Hepatocyte (in vitro differentiated cells): ENCODE measurements at places on chromosomes 16 and 17.

GRCh38 chr17:48610282-48611211, at the start of gene HOXB7:
TSS of gene HOXB7 (minus strand) at chr17:48611017. CDS start at chr17:48610918, 99 bp downstream.
- H3K36me3 ChIP-seq: no peaks in the 10 kb centered on the region
- H3K4me1 ChIP-seq: no peaks in the 10 kb centered on the region
- H3K27me3 ChIP-seq: peaks cover 96% of the 10 kb centered on the region
- peak; percentile 65 for DNase-seq
- H3K27ac ChIP-seq: peak within 1 kb of the TSS; percentile 77

DNA sequence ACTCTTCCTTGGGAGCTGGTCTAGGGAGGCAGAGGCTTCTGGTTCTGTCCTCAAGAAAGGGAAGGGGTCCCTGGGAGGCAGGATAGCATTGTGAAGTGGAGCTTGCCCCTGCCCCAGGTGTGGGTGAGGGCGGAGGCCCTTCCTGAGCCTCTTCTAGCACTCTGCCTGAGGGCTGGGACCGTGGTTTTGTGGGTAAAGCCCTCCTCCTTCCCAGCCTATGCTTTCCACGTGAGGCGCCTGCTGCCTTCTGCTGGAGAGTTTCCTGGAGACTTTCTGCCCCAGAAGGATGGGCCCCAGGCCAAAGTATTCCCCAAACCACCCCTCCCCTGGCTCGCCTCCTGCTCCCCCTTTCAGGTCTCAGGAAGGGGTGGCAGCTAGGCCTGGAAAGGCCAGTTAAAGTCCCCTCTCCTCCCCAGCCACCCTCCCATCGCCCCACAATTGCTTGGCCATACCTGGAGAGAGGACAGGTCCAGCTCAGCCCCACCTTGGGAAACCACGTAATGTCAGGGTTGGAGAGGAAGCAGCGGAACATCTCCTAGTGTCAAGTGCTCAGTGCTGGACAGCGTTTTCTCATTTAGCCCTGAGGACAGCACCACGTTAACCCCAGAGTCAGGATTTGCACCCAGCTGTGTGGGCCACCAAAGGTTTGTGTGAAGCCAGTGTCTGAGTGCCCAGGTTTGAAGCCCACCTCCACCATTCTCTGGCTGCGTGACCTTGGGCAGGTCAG, 5.6 kb downstream of the SBK1 start:
- H3K27me3 ChIP-seq: no peaks in the 10 kb centered on the region
- no peaks in the 10 kb centered on the region for H3K36me3 ChIP-seq
- H3K4me3 ChIP-seq: no peak overlapping the region
- no peak overlapping the region for H3K27ac ChIP-seq
- no peaks in the 10 kb centered on the region for H3K4me1 ChIP-seq

DNA sequence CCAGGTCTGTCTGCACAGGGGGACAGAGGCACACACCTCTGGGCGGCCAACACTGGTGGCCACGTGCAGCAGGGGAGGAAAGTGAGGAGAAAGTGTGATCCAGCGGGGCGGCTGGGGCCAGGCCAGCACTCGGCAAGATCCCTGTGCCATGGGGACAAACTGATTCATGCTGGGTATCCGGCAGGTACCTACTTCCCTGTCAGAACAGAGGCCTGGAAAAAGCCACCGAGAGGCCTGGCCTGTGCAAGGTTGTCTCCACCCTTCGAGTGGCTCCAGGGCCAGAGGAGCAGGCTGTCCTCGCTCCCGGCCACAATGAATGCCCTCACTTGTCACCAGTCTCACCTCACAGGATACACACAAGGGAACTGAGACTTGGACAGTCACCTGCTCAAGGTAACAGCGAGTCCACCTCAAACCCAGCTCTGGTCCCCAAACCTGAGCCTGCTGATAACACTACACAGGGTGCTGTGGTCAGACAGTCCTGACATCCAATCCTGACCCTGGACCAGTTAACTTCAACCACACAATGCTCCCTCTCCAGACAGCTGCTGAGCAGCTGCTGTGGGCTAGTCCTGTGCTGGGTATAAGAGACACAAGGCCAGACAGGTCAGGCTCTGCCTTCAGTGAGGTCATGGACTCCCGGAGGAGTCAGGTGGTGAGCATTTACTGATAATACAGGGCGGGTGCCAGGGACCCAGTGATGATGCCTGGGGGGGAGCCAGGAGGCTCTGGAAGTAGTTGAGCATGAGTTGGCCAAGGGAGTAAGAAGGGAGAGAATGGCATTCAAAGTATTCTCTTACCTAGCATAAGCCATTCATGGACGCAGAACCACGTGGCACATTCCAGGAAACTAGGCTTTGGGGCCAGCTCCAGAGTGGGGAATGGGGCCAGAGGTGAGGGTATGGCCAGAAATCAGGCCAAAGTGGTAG, 53.0 kb downstream of the VAC14 start:
- DNase-seq: peak; percentile 43
- H3K36me3 ChIP-seq: no peaks in the 10 kb centered on the region
- peaks cover 44% of the 10 kb centered on the region for H3K4me1 ChIP-seq
- H3K4me3 ChIP-seq: no peak overlapping the region

- H3K27me3 ChIP-seq: no peaks in the 10 kb centered on the region
- no peak overlapping the region for H3K27ac ChIP-seq
- no peaks in the 10 kb centered on the region for H3K4me1 ChIP-seq
- no peaks in the 10 kb centered on the region for H3K36me3 ChIP-seq
- H3K4me3 ChIP-seq: no peak overlapping the region
These were observed 8.5 kb downstream of the CCL18 start for GRCh38 chr17:36072431-36073121.

DNA sequence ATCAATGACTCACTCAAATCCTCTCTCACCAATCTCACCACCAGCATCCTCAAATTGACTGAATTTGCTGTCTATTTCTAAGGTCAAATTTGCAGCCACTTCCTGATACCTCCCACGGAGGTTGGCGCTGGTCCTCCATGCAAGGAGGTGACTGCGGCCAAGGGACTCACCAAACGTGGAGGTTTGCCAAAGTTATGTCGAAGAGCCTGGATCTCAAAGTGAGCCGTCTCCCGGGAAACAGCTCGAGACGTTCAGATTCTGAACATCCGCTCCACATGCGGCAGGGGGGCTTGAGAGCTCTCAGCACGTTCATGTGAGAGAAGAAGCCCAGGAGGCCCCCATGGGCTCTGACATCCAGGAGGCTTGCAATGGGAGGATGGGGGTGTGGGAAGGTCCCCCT, 22.6 kb downstream of the LGALS3BP start:
- H3K27ac ChIP-seq: no peak overlapping the region
- peaks cover 37% of the 10 kb centered on the region for H3K4me1 ChIP-seq

GRCh38 chr16:1687427-1688316, 9.6 kb downstream of the JPT2 start:
- no peaks in the 10 kb centered on the region for H3K36me3 ChIP-seq
- peaks cover 32% of the 10 kb centered on the region for H3K4me1 ChIP-seq
- DNase-seq: no peak
- peak overlapping the region; percentile 95 for H3K27ac ChIP-seq
- H3K4me3 ChIP-seq: no peak overlapping the region

DNA sequence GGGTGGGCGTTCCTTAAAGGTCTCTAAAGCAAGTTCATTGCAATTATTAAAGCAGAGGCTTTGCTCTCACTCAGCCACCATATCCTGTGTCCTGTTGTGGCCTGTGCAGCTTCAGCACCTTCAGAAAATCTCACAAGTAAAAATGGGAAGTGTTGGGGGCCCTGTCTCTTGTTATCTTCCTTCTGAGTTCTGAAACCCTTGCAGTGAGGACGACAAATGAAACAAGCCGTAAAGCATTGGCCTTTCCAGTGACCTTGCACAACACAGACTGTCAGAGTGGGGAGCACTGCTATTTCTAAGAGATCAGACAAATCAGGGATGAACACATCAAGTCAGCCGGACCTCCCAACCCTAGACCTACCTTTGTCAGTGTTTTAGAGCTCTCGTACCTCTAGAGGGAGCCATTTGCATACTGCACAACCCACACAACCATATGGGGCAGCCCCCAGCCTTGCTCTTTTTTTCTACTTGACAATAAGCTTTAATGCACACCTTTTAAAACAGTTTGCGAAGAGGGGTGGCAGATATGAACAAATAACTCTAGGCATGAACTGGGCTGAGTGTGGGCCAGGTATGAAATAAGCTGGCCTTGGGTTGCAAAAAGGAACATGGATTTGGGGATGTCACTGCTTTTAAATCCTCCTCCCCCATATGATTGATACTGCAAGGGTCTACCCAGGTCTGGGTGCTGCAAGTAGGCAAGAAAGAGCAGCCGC, 89.8 kb downstream of the KATNIP start:
- peak; percentile 66 for DNase-seq
- H3K4me3 ChIP-seq: no peak overlapping the region
- H3K27me3 ChIP-seq: no peaks in the 10 kb centered on the region
- no peaks in the 10 kb centered on the region for H3K36me3 ChIP-seq

- no peaks in the 10 kb centered on the region for H3K4me1 ChIP-seq
- H3K36me3 ChIP-seq: no peaks in the 10 kb centered on the region
- H3K27ac ChIP-seq: no peak overlapping the region
These were observed 23.3 kb downstream of the TMEM100 start for GRCh38 chr17:55699181-55699860.

GRCh38 chr17:62678214-62678919, 50.9 kb downstream of the MRC2 start:
- H3K27me3 ChIP-seq: no peaks in the 10 kb centered on the region
- no peak overlapping the region for H3K4me3 ChIP-seq
- H3K4me1 ChIP-seq: no peaks in the 10 kb centered on the region
- no peaks in the 10 kb centered on the region for H3K36me3 ChIP-seq
- H3K27ac ChIP-seq: no peak overlapping the region
- DNase-seq: no peak

GRCh38 chr16:21175397-21175796, 16.9 kb downstream of the LDAF1 start:
- no peak overlapping the region for H3K4me3 ChIP-seq
- H3K4me1 ChIP-seq: no peaks in the 10 kb centered on the region
- no peaks in the 10 kb centered on the region for H3K27me3 ChIP-seq
- no peak for DNase-seq

DNA sequence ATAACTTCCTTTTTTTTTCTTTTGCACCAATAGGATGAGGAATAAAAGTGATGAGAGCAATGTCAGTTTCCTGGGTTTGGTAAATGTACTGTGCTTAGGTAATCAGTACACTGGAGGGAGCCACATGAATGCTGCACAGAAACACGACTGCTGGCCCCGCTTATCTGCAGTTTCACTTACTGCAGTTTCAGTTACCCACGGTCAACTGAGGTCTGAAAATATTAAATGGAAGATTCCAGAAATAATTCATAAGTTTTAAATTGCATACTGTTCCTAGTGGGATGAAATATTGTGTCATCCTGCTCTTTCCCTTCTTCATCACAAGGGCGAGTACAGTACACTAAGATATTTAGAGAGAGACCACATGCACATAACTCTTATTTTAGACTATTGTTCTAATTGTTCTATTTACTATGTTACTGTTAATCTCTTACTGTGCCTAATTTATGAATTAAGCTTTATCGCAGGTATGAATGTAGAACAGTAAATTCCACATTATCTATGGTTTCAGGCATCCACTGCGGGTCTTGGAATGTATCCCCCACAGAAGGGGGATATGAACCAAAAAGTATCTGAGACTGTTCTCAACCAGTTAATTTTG, 6.4 kb upstream of the LGALS3BP start:
- peaks cover 10% of the 10 kb centered on the region for H3K4me1 ChIP-seq
- H3K27me3 ChIP-seq: no peaks in the 10 kb centered on the region
- peak overlapping the region; percentile 68 for H3K27ac ChIP-seq
- H3K36me3 ChIP-seq: no peaks in the 10 kb centered on the region
- DNase-seq: peak; percentile 69

GRCh38 chr17:27471321-27472269, 15.3 kb downstream of the KSR1 start:
- H3K36me3 ChIP-seq: no peaks in the 10 kb centered on the region
- no peak overlapping the region for H3K4me3 ChIP-seq
- DNase-seq: no peak
- H3K27ac ChIP-seq: no peak overlapping the region

- no peak for DNase-seq
- H3K4me1 ChIP-seq: peaks cover 14% of the 10 kb centered on the region
- H3K36me3 ChIP-seq: no peaks in the 10 kb centered on the region
- H3K27ac ChIP-seq: no peak overlapping the region
- no peak overlapping the region for H3K4me3 ChIP-seq
- H3K27me3 ChIP-seq: no peaks in the 10 kb centered on the region
These were observed 3.3 kb upstream of the SLC16A3 start for GRCh38 chr17:82225368-82226029.
